ENCODE measurements at places on chromosomes 11 and 22.

DNA sequence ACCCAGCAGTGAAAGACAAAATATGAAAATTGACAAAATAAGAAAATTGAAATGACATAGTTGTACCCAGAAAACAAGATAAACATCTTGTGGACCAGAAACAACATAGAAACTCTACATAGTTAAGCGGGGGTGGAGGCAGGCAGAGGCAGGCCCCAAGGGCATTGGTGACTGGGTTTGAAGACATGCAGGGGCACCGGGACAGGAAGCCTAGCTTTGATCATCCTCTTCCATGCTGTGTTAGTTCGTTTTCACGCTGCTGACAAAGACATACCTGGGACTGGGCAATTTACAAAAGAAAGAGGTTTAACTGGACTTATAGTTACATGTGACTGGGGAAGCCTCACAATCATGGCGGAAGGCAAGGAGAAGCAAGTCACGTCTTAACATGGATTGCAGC is 33.5 kb upstream of the CRTAM start:
- H3K27ac ChIP-seq, result no peak overlapping the region
- peaks cover 10% of the 10 kb centered on the region for H3K36me3 ChIP-seq
- H3K4me1 ChIP-seq, result peaks cover 22% of the 10 kb centered on the region
- no peaks in the 10 kb centered on the region for H3K27me3 ChIP-seq

DNA sequence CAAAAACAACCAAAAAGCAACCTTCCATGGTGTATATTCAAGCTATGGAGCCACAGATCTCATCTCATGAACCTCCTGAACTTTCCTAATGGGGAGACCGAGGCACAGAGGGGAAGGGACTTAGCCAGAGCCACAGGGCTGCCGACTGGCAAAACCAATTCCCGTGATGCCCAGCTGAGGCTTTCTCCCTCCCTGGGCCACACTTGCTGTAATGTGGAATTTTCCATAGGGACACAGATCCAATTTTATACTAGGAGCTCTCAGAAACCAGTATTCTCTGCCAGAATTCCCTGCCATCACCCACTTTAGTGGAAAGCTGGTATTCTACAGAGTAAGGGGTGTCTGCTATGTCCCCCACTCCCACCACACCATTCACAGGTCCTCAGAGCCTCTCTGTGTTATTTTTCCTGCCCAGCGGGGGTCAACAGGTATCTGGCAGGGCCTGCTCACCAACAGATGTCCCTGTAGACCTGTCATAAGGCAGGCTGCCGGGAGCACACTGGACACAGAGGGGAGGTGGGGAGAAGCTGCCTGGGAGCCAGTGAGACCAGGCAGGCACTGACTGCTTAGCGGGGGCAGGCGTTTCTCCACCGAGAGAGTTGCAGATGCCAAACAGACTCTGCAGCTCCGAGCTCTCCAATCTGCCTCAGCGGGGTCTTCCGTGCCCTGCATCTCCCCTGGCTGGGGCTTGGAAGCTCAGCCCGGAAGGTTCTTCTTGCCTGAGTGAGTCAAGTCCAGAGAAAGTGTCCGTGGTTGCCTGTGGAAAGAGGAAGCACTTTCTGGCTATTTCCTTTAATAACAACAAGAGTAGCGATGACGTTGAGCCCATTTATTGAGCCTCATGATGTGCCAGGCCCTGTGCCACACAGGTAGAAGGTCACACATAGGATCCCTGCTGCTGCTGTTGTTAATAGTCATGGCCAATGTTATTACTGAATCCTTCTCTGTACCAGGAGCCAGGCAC is 26.3 kb downstream of the RPS6KA4 start:
- H3K27ac ChIP-seq, result no peak overlapping the region
- H3K4me3 ChIP-seq, result no peak overlapping the region
- DNase-seq, result no peak
- no peaks in the 10 kb centered on the region for H3K36me3 ChIP-seq

GRCh38 chr11:64728757-64729365 is 5.9 kb upstream of the NRXN2 start:
- no peak overlapping the region for H3K27ac ChIP-seq
- no peak for DNase-seq
- H3K4me3 ChIP-seq, result no peak overlapping the region
- no peaks in the 10 kb centered on the region for H3K27me3 ChIP-seq
- peaks cover 7% of the 10 kb centered on the region for H3K4me1 ChIP-seq

DNA sequence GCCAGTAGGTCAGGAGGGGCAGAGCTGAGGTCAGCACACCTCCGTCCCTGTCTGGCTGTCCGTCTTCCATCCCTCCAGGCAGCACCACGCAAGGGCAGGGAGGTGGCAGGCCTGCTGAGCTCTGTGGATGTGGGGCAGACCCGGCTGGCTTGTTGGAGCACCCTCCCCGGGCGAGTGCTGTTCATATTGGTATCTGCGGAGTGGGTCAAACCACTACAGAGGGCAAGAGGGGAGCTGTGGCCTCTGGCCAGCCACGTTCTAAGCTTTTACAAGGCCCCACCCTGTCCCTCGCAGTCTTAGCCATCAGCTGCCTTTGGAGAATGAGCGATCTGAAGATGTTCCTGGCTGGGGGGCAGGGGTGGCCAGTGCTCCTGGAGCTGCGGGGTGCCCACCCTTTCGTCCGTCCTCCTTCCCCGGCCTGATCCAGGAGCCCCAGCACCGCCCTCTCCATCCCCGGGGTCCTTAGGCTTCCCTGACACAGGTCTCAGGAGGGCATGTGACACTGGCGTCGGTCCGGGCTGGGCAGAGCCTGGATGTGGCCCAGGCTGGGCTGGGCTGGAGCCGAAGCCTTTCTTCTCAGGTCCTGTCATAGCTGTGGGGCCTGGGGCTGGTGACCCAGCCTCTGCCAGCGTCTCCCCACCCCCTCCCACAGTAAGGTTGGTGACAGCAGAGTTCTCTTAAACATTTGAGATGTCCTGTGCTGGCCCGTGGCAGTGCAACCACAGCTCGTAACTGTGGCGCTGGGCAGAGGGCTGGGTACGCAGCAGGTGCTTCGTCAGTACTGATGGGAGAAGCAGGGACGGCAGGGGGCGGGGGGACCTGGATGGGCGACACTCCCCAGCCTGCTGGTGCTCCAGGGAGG is 31.7 kb upstream of the GRAMD4 start:
- peaks cover 33% of the 10 kb centered on the region for H3K4me1 ChIP-seq
- H3K36me3 ChIP-seq, result no peaks in the 10 kb centered on the region
- H3K27ac ChIP-seq, result peak overlapping the region; percentile 33

GRCh38 chr11:35723913-35724312 is 61.3 kb downstream of the TRIM44 start:
- no peak overlapping the region for H3K27ac ChIP-seq
- H3K36me3 ChIP-seq, result peaks cover 31% of the 10 kb centered on the region
- no peak overlapping the region for H3K4me3 ChIP-seq
- no peaks in the 10 kb centered on the region for H3K27me3 ChIP-seq
- peaks cover 15% of the 10 kb centered on the region for H3K4me1 ChIP-seq

- no peak overlapping the region for H3K27ac ChIP-seq
- H3K36me3 ChIP-seq, result no peaks in the 10 kb centered on the region
- no peak for DNase-seq
- H3K27me3 ChIP-seq, result no peaks in the 10 kb centered on the region
- no peak overlapping the region for H3K4me3 ChIP-seq
- no peaks in the 10 kb centered on the region for H3K4me1 ChIP-seq
These were observed 412.2 kb downstream of the LRRC4C start for GRCh38 chr11:41047229-41047628.

DNA sequence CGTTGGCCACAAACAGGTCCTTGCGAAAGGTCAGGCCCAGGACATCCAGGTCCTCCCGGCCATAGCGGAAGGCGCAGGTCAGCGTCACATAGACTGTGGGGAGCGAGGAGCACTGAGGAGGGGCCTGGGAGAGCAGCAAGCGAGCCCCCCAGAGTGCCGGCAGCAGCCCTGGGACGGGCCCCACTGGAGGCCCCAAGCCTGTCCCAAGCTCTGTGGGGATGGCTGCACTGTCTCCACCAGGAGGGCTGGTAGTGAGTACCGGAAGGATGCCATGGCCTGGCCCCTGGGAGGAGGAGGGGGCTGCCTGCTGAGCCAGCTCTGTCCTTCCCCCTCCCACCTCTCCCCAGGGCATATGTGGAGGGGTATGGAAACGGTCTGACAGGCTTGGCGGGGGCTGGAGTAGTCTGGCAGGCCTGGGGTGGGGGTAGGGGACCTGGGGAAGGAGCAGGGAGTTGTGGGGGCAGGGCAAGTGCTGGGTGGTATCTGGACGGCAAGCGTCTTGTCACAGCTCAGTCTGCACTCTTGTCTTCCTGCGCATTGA is 42.9 kb downstream of the TPBGL start:
- H3K4me1 ChIP-seq, result peaks cover 8% of the 10 kb centered on the region
- H3K36me3 ChIP-seq, result peaks cover 3% of the 10 kb centered on the region
- no peak overlapping the region for H3K27ac ChIP-seq
- H3K4me3 ChIP-seq, result no peak overlapping the region
- H3K27me3 ChIP-seq, result no peaks in the 10 kb centered on the region

DNA sequence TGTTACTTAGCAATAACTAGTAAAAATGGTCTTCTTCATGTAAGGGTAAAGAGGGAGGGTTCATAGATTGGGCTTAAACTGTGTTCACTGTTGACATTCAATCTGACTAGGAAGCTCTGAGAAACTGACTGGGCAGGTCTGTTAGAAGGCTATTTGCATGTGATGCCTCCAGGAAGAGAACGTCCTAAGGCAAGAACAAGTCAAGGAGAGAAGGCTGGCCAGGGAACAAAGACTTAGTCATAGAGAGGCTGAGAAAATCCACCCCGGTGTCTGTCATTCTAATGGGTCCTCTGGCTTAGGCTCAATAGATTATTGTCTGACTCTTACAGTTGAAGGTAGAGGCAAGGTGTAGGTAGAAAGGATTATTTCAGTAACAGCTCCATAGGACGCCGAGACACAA is 50.3 kb upstream of the CD44 start:
- peaks cover 56% of the 10 kb centered on the region for H3K4me1 ChIP-seq
- H3K27ac ChIP-seq, result peak overlapping the region; percentile 70
- H3K36me3 ChIP-seq, result no peaks in the 10 kb centered on the region
- DNase-seq, result no peak
- H3K4me3 ChIP-seq, result peak overlapping the region; percentile 21

Data from activated CD4-positive, alpha-beta memory T cell treated with anti-CD3 and anti-CD28 coated beads for 36 hours (primary cell).